ENCODE measurements at places on chromosomes 7 and 10. TPM values are rescaled to one million over a fixed set of nuclear protein-coding genes. Genes with fewer than 3 reads are reported as not detected.

- DNase-seq, result no peak
These were observed 24.9 kb upstream of the ADO start for GRCh38 chr10:62779487-62780248.

DNA sequence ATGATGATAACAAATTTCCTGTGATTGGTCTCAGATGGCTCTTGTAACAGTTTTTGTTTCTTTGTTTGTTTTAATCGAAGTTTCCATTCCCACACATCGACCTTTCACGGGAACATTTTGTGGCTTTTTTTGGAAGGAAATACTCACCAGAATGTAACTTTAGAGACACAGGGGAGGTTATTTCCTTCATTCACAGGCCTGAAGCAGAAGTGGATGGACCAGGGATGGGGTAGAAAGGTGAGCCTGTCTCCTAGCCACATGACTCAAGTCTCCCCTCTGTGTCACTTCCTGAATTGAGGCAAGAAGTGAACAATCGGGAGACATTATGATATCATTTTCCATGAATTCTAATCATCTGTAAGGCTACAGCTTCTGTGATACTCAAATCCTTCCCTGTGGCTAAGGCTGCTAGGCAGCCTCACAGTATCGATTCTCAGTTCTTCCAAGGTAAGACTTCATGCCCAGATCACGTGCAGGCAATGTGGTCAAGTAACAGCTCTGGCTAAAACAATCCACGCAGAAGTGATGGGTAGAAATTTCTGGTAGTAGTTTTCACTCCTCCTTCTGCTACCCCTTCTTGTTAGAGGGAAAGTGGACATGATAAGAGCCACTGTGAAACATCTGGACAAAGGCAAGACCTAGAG is 203.9 kb upstream of the NEBL start:
- DNase-seq, result no peak

GRCh38 chr10:89275383-89275782 is 23.8 kb upstream of the LIPA start:
- no peak for DNase-seq

- DNase-seq, result no peak
These were observed 31.7 kb downstream of the ECHDC3 start for GRCh38 chr10:11773761-11774441.

GRCh38 chr10:4781955-4782354 is 44.1 kb upstream of the AKR1E2 start:
- DNase-seq, result no peak

DNA sequence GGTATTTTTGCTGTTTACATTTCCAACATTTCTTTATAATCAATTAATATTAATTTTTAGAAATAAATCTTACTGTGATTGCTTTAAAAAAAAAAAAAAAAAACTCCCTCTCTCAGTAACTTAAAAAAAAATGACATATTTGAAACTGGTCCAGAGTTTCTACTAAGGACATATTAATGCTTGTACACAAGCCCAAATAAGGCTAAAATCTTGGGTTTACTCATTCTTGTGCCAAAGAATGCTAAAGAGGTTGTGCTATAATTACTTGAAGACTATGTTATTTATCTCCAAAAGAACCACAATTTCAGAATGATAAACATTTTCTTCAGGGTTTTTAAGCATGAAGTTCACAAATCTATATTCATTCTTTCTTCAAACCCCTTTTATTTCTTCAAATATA is 39.4 kb upstream of the PHF14 start:
- peak; percentile 47 for DNase-seq

DNA sequence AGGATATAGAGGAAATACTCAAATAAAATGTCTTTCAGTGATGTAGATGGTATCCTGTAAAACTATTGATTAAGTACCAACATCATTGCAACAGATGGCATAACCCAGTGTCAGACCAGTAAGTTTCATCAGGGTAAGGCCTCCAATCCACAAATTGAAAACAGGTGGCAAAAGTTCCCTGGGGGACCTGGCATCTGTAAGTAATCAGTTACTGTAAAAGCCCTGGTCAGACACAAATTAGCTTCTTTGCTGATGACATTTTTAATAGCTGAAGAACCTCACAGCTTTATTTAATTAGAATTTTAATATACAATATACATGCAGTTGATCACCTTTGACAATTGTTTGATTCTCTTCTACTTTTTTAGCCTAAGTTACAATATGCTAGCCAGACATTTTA is 152.5 kb downstream of the PLXDC2 start:
- DNase-seq, result no peak

DNA sequence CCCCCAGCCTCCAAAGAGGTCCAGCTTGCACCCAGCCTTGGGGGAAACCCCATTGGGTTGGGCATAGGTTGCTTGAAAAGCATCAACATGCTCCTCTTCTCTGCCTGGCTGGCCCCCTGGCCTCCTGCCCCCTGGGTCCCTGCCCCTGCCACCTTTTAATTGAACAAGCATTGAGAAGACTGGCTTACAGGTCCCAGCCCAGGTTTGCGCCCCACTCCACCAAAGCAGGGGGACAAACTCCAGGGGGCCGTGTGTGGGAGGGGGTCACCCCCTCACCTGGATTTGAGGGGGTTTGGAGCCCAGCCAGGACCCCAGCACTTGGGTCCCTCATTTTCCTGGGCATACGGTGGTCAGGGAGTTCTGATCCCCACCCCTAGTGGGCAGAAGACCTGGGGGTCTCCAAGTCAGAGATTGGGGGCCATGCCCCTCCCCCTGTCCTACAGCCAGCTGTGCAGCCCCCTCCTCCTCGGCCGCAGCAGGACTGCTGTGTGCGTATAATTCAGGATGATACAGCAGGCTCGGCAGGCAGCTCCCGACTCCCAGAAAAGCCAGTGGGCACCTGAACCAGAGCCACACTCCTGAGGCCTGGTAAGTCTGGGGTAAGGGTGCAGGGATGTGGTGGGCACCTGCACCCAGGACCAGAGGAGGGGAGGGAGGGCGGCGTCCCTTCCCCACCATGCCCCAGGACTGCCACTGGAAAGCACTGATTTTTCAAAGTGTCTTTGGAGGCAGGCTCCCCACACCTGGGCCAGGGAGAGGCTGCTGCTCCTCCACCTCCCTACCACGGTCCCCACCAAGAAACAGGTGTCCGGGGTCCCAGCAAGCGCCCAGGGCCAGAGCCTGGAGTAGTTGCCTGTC is 1.7 kb downstream of the ELFN1 start:
- DNase-seq, result no peak

PDZD7 gene
- total RNA-seq, result 2.2 TPM

GIMAP7 gene
- not detected for total RNA-seq
